NCI-H1694 (cell line): ENCODE measurements at places on chromosomes 16 and 17.

DNA sequence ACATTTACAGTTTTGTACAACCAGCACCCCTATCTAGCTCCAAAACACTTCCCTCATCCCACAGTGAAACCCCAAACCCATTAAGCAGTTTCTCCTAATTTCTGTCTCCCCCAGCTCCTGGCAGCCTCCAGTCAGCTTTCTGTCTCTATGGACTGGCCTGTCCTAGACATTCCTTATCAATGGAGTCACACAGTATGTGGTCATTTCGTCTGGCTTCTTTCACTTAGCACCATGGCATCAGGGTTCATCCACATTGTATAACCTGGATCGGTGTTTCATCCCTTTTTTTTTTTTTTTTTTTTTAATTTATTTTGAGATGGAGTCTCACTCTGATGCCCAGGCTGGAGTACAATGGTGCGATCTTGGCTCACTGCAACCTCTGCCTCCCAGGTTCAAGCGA lies 68.5 kb downstream of the ZDHHC7 start:
- no peak for DNase-seq

GRCh38 chr17:74711058-74711824 lies 1.5 kb downstream of the CD300LF start:
- DNase-seq = no peak

GRCh38 chr16:66988197-66988788 lies at the start of gene CES4A:
Gene CES4A, plus strand, starts transcription at chr16:66988589. Its CDS starts 184 bp downstream, at chr16:66988773.
- DNase-seq = no peak

DNA sequence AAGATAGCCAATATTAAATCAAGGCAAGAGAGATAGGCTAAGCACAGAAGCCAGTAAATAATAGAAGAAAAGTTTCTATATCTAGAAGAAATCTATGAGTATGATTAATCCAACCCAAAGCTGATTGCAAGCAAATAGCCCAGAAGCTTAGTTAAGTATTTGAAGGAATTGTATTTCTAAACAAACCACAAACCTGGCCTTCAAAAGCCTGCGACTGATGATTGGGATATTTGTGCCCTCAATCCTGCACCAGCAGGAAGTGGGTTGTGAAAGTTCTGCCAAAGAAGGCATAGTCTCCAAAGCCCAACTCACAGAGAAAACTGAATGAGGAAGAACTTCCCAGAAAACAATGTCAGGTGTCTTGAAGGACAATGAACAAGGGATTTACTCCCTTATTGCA lies 114.5 kb upstream of the C17orf78 start:
- DNase-seq = no peak

- DNase-seq = no peak
These were observed 60.5 kb downstream of the NFAT5 start for GRCh38 chr16:69626256-69626655.

GRCh38 chr17:55264278-55264644 lies 499 bp upstream of the HLF start:
- no peak for DNase-seq

GRCh38 chr17:73356561-73357170 lies 44.9 kb upstream of the CDC42EP4 start:
- no peak for DNase-seq

- DNase-seq = no peak
These were observed 130.3 kb downstream of the TANGO6 start for GRCh38 chr16:68973611-68974120.

GRCh38 chr17:78081551-78081950 lies 47.0 kb downstream of the TMC6 start:
- no peak for DNase-seq

- DNase-seq = no peak
These were observed 210.1 kb upstream of the MAF start for GRCh38 chr16:79810449-79811189.

GRCh38 chr17:39635614-39636176 lies 1.2 kb upstream of the STARD3 start:
- DNase-seq = no peak

GRCh38 chr17:29592850-29593551 lies at the start of gene ANKRD13B:
Gene ANKRD13B, plus strand, starts transcription at chr17:29593132. Its CDS starts 490 bp downstream, at chr17:29593622.
- DNase-seq = peak; percentile 85

DNA sequence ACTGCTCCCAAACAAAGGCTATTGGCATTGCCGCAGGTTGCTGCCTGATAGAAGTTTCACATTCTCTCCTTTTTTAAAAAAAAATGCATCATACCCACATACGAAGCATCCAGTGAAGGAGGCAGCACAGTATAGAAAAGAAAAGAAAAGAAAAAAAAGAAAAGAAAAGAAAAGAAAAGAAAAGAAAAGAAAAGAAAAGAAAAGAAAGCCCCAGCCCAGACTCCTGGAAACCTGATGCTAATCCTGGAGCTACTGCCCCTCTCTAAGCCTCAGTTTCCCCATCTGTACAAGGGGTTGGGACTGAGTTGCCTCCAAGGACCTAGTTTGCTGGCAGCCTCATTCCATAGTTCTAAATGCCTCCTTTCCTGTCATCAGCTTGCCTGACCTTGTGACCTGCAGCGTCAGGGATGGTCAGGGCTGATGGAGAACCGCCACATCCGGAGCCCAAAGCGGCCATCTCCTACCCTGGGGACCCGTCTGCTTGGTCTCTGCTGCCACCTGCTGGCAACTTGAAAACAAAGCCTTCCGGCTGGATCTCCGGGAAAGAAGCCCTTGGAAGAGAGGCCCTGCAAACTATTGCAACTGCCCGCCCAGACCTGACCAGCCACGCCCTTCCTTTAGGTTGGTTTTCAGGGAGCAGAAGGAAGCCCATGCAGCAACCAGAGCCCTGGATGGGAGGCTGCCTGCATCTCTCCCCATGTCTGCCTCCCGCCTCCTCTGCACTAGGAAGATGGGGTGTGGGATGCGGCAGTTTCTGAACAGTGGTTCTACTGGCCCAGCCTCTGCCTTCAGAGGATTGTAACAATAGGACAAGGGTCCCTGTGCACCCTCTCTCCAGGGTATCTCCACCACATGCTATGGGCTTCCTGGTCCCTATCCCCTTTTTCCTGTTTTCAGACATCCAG lies 13.0 kb downstream of the AIPL1 start:
- DNase-seq = peak; percentile 59

GRCh38 chr17:64533784-64534183 lies 27.0 kb downstream of the CEP95 start:
- DNase-seq = no peak

GRCh38 chr17:80382446-80382845 lies 32.5 kb upstream of the ENDOV start:
- DNase-seq = no peak

- DNase-seq = no peak
These were observed 16.2 kb upstream of the CPHXL start for GRCh38 chr16:75742424-75743047.

- peak; percentile 64 for DNase-seq
These were observed 200.2 kb downstream of the CCDC182 start for GRCh38 chr17:57544834-57545463.

DNA sequence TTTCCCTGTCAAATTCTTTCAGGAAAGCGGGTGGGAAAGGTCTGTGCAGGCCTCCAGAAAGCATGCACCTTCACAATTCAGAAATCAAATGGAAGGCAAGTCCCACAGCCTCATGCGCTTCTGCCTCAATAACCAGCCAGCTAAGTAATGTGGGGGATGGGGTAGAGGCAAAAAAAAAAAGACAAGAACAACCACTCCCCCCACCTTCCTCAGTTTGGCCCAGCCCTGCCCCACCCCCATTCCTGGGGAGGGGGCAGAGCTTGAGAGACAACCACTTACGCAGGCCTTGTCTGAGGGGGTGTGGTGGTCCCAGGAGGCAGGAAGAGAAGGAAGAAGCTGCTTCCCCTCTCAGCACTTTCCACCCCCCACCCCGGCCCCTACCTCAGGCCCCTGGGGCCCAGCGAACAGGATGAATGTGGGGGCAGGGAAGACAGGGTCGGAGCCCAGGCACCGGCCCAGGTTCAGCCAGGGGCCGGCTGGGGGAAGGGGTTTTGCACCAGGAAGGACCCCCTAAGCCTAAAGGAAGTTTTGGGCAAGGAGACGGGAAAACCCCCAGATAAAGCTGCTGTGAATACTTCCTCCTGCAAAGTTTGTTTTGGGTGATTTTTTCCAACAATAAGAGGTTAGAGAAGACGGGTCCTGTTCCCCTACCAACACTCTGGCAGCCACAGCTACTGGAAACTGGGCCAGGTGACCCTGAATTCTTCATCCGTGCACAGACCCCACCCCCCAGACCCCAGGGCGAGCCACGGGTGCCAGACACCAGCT lies 1.2 kb downstream of the JUP start:
- DNase-seq = no peak

- DNase-seq = no peak
These were observed 56.5 kb downstream of the DNAH2 start for GRCh38 chr17:7774055-7774521.

DNA sequence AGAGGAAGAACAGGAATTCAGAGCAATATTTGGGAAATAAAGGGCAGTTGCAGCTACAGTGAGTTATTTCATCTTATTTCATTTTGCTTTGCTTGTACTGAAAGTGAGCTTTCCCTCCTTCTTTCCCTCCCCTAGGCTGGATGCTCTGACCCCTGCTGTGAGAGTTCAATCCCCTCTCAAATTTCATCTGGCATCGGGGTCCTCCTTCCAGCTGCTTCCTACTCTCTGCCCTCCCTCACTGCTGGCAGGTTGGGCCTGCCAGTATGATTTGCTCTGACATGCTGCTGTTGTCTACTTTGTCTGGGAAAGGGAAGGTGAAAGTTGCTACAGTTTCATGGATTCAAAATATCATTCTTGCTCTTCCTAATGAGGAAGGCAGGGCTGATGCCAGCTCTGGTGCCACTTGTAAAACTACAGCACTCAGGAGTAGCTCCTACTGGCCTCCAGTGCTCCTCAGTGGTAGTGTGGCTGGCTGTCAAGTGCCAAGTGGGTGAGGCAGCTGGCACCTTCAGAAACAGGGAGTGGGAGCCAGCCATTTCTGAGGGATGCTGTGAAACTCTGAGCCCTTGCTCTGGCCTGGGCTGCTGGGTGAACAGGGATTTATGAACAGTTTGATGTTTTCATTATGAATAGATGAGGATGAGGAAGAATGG lies 408.6 kb downstream of the HAPSTR1 start:
- DNase-seq = peak; percentile 8

DNA sequence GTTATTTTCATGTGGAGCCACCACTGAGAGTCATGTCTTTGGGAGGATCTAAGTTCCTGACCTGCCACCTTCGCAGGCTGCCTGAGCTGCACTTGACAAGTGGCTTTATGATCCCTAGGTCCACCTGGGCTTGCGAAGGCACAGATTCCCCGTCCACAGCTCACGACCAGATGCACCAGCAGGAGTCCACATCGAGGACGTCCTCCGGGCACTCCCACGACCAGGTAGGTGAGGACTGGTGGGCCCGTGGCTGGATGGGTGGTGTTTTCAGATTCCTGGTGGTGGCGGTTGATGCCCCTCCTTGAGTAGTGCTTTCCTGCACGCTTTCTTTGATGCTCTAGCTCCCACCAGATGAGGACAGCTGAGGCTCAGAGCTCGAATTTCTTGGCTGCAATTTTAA lies 14.8 kb downstream of the FAM234A start:
- DNase-seq = no peak

- DNase-seq = no peak
These were observed 13.2 kb upstream of the MRTFB start for GRCh38 chr16:14057878-14058382.

DNA sequence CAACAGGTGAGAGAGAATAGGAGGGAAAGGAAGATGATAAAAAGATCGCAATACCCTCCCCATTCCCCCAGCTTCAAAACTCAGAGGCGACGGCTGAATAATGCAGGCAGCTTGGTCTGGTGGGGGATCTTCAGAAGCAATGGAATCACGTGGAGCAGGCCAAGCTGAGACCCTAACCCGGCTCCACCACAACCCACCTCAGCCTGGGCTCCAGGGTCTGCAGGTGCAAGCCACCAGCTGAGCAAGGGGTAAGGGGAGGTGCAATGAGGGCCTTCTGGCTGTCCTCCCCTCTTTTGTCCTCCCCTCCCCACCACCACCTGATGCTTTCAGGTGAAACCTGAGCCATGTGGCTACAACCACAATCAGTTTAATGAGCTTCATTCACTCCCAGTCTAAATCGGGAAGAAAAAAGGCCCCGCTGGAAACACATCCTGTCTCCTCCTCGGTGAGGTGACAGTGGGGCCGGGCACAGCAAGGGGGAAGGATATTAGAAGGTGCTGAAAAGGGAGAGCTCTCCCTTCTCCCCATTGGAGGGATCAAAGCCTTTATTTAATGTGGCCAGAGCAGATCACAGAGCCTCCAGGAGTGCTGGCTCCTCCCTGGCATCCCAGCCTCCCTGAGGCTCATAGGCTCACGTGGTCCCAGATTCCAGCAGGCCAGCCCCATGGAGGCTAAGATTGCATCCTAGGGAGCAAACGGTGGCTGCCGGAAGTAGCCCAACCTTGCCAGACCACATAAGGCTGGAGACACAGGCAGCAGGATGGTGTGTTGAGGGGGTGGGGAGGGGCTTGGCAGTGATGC lies 261.0 kb downstream of the SOX9 start:
- DNase-seq = no peak

DNA sequence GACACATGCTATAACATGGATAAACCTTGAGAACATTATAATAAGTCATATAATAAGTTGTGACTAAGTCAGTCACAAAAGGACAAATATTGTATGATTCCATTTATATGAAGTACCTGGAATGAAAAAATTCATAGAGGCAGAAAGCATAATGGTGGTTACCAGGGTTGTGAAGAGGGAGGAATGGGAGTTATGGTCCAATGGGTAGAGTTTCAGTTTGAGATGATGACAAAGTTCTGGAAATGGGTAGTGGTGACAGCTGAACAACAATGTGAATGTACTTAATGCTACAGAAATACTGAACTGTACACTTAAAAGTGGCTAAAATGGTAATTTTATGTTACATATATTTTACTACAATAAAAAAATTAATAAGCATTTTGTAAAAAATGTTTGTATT lies 49.7 kb downstream of the MYO1D start:
- DNase-seq = peak; percentile 4

DNA sequence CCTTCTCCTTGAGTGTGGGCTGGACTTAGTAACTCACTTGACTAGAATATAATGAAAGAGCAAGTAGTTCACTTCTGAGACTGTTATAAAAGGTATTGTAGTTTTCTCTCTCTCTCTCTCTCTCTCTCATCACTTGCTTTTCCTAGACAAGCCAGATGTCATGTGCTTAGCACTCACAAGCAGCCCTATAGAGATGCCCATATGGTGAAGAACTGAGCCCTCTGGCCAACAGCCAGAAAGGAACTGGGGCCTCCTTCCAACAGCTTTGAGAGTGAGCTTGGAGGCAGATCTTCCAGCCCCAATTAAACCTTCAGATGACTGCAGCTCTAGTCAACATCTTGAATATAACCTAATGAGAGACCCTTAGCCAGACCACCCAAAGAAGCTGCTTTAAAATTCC lies 440.5 kb downstream of the GRIN2A start:
- no peak for DNase-seq
